Upper lobe of right lung (tissue), 1 donor: ENCODE measurements at places on chromosomes 16 and 17.

DNA sequence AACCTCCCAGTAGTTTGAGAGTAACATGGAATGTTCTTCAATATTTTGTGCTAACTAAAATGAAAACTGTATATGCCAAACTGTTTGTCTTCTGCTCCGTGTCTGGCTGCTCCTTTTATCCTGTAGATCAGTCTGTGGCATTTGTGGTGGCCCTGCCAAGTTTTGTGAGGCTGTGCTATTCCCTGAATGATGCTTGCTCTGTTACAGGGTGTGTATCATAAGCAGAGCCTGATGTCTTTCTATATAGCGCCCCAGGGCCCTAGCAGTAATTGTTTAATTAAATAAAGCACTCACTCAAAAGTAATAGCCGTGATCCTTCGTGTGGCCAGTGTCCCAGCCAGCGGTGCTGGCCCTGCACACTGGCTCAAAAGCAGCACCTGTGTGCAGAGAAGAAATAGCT lies 27.8 kb upstream of the NAT9 start:
- DNase-seq = no peak

GRCh38 chr17:56165072-56165641 lies 11.9 kb downstream of the ANKFN1 start:
- no peak for DNase-seq

- DNase-seq = no peak
These were observed 270.1 kb upstream of the TBX2 start for GRCh38 chr17:61129267-61130254.

- no peak for DNase-seq
These were observed 47.7 kb downstream of the CLEC16A start for GRCh38 chr16:10992112-10992511.

GRCh38 chr17:14616528-14616927 lies 315.6 kb downstream of the HS3ST3B1 start:
- no peak for DNase-seq

- peak; percentile 90 for DNase-seq
These were observed 29.7 kb downstream of the MGRN1 start for GRCh38 chr16:4654011-4654963.
